DMS79 (cell line): ENCODE measurements at places on chromosomes 7 and 10.

DNA sequence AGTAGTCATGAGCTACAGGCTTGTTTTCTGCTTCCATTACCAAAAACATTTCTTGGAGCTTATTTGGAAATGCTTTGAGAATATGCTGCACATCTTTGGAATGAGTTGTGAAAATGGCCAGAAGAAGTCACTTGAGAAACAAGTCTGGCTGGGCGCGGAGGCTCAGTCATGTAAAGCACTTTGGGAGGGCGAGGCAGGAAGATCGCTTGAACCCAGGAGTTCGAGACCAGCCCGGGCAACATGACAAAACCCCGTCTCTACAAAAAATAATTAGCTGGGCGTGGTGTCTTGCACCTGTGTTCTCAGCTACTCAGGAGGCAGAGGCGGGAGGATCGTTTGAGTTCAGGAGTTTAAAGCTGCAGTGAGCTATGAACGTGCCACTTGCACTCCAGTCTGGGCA, 882 bp upstream of the CHCHD1 start:
- no peak for DNase-seq

DNA sequence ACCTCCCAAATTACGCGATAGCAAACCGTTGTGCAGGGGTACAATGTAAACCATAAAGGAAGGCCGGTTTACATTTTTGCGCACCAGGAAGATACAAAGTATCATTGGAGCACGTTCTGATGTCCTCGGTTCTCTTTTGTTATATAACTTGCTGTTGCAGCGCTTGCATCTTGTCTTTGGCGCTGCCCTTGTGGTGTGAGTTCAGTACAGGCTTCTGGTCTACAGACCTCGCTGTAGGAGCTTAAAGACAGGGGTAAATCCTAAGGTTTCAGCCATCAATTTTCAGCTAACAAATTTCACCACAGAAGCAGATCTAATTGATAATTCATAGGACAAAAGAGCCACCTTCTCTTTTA, 1.5 kb upstream of the MKX start:
- DNase-seq: no peak

GRCh38 chr10:125000366-125001312, 58.7 kb downstream of the ZRANB1 start:
- DNase-seq: no peak

- DNase-seq: no peak
Observed at GRCh38 chr7:91837397-91838070, 43.0 kb downstream of the MTERF1 start.

DNA sequence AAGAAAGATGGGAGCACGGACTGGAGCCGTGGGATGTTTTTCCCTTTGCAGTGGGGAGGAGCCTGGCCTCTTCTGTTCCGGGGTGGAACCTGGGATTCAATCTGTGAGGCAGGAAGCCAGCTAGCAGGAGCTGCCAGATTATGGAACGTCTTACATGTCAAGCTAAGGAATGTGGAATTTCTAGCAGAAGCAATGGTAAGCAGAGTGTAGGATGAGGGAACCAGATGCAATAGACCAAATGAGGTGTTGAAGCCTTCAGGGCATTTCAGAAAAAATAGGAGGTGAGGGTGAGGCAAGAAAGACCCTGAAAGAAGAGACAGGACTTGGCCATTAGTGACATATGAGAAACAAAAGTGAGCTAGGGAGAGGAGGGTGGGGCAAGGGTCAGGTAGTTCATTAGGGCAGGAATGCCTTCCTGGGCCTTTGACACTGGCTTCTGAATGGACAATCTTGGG, 105.5 kb downstream of the CHN2 start:
- DNase-seq: no peak

DNA sequence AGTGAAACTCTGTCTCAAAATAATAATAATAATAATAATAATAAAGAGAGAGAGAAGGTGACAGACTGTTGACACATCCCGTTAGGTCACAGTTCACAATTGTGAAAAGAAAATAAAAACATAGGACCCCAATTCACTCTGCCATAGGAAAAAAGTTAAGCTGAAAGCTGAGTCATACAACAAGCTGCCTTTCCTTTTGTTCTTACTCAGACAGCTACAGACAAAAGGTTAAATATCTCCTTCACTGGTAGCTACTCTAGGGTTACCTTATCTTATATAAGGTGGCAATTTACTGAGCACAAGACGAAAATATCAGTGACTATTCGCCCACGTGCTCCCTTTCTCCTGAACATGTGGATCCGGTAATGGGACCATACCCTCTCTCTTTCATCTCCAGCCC, 17.5 kb downstream of the TUBAL3 start:
- DNase-seq: no peak

DNA sequence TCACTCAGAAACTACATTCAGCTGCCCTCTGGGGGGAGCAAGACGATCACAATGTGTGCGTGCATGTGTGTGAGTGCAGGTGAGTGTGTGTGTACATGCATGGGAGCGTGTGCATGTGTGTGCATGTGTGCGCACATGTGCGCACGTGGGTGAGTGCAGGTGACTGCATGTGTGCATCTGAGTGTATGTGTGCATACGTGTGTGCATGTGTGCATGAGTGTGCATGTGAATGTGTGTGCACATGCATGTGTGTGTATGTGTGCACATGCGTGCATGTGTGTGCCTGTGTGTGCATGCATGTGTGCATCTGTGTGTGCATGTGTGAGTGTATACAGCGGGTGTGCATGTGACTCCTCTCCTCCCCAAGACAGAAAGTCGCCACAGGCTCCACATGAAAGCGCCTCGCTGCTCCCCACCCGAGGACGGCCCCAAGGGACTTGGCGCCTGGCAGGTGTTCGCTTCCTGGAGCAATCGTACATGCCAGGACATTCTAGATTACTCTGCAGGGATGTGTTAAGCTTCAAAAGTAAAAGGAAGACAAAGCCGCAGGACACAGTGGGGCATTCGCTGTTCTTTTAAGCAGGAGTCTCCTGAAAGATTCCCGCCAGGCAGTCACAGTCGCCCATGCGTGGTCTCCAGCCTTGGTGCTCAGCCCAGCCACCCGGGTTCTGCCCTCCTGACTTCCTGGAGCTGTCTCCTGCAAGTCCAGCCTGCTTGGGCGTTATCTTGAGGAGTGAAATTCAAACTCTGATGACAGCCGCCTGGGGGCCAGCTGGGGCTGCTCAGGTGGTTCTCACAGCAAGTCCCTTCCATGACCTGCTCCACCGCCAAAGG, 42.0 kb upstream of the ADGRA1 start:
- DNase-seq: peak; percentile 33
